RKO (cell line): ENCODE measurements at places on chromosomes 3 and 15.
A peak's percentile ranks its signal among the peaks of the same experiment; 100 is the strongest.

DNA sequence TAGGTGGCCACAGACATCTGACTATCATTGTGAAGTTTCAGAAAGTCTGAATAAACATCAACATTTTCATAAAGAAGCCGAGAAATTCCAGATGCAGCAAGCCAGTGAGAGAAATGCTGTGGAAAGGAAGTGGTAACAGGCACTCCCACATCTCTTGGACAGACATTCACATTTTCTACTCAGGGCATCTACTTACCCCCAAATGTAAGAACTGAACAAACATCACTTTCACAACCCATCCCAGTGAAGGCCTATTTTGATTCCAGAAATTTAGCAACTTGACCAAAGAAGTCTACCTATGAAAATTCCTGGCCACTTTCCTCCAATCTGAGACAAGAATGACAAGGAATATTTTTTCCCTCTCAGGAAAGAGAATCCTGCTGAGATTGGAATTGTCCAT lies 224.8 kb upstream of the DCBLD2 start:
- DNase-seq: no peak

DNA sequence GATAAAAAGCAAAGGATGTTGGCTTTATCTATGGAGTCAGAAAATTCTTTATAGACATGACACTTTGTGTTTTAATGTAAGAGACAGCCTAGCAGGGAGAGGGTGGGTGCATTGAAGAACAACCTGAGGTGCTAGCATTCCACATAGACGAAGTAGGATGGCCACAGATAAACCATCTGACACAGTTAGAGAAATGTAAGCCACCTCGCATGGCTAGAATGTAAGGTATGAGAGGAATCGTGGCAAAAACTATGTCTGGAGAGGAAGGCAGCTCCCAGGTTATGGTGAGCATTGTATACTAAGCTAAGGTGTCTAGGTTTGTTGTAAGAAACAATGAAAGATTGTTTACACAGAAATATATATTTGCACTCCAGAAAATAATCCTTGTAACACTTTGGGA lies 194.0 kb upstream of the SLITRK3 start:
- no peak for DNase-seq

DNA sequence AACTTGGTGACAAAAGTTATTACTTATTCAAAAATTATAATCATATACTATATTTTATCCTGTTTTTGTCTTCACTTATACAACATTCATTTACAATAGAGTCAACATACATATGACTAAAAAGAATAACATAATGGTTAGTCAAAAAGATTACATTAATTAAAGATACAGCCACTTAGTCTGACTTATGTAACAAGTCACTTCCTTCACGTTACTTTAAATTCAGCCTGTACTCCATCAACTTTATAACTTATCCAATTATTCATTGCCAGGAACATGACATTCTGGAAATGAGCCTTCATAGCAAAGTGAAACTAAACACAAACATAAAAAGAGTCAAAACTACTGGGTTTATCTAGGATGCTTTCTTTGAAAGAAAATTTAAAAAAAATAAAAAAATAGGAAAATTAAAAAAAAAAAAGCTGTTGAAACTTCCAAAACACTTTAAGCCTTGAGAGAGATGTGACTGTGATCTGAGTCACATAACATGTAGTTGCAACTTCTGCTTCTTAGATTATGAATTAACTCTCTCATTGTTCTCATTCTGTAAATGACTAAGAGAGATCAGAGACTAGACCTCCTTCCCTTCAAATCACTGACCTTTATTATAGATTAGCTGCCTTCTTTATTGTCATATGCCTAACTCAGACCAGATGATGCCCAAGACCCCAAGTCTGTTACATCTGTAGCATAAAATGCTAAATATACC lies 107.8 kb downstream of the MYRIP start:
- peak; percentile 38 for DNase-seq

DNA sequence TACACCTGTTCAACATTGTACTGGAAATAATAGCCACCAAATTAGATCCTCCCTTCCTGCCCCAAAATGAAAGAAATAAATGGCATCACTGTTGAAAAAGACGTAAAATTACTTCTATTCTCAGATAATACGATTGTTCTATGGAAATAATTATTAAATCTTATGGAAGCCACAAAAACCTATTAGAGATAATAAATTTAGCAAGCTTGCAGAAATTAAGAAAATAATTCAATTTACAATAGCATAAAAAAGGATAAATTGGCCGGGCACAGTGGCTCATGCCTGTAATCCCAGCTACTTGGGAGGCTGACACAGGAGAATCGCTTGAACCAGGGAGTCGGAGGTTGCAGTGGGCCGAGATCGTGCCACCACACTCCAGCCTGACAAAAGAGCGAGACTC lies 57.8 kb downstream of the PPCDC start:
- DNase-seq: no peak

DNA sequence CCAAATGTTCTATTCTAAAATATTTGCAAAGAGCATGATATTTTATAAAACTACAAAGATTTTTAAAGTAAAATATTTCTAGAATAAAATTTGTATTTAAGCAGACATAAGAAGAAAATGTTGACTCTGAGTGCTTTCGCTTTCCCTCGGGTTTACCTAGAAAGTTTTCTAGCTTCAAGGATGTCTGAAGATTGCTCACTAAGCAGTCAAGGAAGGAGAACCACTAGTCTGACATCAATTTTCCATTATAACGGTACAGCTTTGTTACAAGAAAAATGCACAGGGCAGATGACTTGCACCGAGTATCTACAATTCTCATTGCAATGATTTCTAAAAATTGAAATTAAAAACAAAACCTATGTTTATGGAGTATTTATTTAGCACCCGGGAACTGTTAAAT lies 14.2 kb downstream of the GPR15 start:
- DNase-seq: no peak

DNA sequence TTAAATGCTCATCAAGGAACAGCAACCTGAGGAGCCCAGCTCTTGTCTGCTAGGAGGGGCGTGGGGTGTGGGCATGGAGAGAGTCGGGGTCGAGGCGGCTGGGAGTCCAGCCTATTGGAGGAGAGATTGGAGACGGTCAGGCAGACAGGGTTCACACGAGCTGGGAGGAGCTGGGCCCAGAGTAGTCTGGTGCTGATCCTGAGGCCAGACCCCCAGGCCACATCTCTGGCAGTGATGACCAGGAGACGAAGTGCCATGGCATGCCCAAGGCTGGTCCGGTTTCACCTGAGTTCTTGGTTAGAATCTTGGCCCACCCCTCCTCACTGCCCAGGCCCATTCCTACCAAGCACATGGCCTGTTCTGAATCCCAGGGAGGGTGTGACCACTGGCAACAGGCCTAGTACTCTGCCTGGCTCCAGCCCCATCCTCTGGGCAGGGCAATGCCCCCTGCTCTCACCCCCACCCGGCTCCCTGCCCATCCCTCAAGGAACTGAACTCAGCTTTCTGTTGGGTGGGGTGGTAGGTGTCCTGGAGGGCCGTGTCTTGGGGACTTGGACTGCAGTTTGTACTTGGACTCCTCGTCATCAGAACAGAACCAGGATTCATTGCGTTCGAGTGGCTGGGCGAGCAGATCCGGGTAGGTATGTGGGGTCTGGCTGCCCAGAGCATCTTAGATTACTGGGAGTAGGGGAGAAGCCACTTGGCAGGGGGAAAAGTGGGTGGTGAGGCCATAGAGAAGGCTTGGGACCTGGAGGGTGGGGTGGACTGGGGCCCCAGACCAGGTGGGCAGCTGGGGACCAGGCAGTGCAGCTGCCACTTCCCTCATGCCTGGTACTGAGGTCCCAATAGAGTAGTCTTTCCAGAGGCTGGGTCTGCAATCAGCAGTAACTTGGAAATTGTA lies 20.8 kb downstream of the SLC28A1 start:
- DNase-seq: no peak

GRCh38 chr15:89203705-89204273 lies 17.6 kb downstream of the RLBP1 start:
- DNase-seq: no peak

GRCh38 chr3:21292971-21293370 lies 458.0 kb downstream of the ZNF385D start:
- DNase-seq: no peak

DNA sequence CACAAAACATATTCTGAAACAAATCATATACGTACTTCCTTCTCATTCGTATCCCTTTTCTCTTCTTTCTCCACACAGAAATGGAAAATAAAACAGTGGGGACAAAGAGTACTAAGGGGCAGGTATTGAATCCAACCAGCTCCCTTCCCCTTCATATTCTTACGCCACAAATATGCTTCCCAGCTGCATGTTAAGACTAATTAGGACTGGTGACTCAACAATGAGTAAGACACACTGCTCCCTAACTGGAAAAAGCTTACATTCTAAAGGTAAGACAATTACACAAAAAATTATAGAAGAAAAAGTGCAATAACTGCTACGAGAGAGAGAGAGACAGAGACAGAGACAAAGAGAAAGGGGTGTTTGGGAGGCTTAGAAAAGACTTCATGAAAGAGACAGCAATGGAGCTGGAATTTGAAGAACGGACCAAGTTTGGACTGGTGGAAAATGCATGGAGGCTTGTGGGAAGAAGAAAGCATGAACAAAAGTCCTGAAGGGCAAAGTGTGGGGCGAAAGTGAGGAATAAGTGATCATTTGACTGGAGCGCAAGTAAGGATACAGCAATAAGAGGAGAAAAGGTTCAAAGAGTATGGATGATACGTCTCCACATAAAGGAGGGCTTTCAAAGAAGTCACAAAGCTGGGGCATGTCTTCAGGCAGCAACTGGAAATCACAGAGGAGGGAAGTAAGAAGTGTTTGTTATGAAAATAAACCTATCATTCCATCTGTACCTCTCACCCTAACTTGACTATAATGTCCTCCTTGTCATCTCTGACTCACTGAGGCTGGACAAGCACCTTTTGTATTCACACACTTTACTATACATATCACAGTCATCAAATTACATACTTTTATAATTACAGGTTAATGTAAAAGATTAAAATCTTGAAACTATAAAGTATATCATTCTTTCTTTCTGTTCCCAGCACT lies 49.2 kb downstream of the RYK start:
- peak; percentile 47 for DNase-seq

DNA sequence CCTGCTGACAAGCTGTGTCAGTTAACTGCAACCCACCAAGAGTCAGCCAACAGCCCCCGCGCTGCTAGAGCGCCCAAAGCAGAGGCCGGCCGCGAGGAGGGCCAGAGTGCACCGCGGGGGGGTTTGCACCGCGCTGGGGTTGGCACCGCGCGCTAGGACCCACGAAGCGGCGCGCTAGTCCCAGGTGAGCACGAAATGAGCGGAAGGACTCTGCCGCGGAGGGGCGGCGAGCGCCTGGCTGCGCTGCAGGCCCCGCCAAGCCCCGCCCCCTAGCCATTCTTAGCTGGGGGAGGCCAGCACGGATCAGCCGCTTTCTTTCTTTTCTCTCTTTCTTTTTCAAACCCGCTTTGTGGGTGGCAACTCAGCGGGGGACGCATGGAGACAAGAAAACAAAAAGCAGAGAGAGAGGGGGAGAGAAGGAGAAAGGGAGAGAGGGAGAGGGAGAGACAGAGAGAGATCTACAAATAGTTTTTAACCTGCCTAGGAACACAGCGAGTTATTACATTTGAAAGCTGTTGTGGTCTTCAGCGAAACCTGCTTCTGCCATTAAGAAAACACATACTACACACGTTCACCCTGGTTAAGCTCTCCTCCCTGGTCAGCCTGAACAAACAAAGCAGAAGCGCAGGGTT lies 6.9 kb upstream of the FOXB1 start:
- DNase-seq: no peak

DNA sequence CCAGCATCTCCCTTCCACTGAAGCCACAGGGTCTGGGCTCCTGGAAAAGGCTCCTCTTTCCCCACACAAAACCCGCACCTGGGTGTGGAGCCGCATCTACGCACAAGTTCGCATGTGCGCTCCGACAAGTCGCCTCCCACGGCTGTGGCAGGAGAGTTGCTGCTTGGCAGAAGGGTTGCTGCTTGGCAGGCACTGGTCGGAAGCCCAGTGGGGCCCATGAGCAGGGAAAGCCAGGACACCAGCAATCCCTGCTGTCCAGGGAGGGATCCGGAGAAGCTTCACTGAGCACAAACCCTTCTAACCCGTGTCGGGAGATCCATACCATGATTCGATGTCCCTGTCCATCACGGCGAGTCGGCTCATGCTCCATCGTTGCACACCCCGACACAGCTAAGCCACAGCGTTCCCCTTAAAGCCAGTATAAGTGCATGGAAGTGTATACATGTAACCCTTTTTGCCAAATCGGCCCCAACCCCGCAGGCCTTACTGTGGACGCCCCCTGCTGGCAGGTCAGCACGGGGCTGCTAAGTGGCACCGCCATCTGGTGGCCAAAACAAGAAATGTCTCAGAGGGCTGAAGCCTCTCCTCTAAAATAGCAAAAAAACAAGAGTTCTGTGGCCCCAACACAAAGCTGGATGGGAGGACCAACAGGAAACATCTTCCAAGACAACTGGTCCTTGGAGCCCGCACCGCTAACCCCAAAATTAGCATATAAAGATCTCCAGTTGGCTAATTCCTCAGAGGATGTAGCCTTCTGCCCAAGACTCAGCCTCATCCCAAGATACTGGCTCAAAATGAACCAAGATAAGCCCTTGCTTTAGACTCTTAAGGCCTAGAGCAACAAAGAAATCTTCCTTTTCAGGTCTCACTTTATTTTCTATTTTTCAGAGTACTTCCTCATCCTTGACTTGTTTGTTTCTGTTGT lies 8.3 kb downstream of the ANKRD63 start:
- DNase-seq: peak; percentile 84

GRCh38 chr3:185283374-185283935 lies 29.6 kb upstream of the EHHADH start:
- peak; percentile 52 for DNase-seq

GRCh38 chr3:127159543-127159942 lies 33.4 kb upstream of the PRR23E start:
- no peak for DNase-seq
